ENCODE measurements at places on chromosomes 11 and 22.

DNA sequence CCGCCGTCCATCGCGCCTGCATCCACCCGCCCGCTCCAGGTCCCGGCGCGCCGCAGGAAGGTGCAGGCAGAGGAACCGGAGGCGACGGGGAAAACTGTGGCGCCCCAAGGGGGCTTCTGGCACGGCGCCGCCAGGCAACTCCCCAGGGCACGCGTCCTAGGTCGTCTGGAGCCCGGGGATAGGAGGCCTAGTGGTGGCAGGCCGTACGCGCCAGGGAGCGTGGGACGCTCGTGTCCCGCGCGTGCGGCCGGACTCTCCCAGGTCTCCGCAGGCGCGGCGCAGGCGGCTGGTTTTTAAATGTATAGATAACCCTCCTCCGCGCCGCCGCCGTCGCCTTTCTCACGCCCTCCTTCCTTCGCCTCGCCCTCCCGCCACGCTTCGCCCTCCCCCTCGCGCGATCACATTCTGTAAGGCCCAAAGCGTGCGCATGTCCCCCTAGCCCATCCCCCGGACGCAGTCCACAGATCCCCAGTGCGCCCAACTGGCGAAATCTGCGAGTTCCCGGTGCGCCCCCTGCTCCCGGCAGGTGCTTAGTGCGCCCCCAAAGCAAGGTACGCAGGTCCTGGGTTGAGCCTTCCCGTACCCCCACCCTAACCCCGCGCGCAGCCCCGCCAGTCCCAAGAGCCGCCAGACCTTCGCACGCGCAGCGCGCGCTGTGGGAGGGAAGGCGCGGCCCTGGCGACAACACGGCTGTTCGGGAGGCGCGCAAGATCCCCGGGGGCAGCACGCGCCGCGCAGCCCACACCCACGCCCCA, at the start of gene ASCL2:
Gene ASCL2 (minus strand): TSS at position 267 of the 755 bp plus-strand sequence. CDS start 256 bp downstream, at position 11.
- DNase-seq: no peak

DNA sequence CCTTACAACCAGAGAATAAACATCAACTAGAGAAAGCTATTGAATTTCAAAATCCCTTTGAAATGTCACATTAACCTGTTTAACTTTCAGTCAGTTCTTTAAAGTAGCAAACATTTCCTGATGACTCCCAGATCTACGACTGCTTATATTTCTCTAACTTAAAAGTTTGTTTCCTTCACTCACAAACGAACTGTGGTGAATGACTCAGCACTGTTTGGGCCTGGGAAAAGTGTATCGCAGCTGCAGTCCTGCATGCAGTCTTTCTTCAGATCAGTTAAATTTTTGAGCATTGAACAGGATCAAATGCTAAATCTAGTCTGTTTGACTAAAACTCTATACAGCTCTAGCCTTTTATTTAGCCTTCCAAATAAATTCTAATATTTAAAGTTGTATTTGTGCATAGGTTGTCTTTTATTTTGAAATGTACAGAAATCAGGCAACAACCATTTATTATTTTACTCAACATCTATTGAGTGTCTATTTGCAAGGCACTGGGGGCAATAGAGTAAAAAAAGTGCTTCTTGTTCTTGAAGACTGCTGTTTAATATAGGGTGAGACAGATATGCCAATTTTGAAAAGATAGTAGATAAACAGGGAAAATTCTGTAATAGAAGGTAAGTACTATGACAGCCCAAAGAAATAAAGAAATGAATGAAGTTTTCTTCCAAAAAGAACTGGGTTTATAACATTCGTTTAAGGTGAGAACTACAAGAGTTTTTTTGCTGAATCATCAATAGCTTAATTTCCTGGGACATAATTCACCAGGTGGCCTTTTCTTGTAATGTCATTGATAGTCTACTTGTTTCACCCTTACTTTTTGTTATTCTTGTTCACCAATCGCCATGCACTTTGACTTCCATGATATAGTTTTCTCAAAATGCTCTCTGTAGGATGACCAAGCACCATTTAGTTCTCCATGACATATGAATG, 235.4 kb downstream of the METTL15 start:
- DNase-seq: no peak

DNA sequence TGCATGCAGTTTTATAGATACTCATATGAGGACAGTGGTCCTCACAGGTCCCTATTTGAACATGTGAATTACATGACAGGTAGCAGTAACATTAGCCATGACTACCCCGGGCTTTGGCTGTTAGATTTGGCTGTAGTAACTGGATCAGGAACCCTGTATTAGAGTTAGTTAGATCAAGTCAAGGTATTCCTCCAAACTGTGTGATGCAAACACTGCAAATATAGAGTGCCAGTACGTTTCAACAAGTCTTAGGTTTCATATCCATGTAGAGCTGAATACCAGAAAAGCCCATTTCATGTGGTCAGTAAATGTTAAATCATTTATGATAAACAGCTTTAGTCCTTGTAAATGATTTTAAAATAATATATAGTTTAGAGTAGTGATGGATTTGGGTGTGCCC, 29.5 kb upstream of the PITPNB start:
- no peak for DNase-seq

GRCh38 chr11:116579857-116580727, 192.7 kb downstream of the BUD13 start:
- no peak for DNase-seq

GRCh38 chr11:86578727-86579405, 93.5 kb downstream of the ME3 start:
- no peak for DNase-seq

DNA sequence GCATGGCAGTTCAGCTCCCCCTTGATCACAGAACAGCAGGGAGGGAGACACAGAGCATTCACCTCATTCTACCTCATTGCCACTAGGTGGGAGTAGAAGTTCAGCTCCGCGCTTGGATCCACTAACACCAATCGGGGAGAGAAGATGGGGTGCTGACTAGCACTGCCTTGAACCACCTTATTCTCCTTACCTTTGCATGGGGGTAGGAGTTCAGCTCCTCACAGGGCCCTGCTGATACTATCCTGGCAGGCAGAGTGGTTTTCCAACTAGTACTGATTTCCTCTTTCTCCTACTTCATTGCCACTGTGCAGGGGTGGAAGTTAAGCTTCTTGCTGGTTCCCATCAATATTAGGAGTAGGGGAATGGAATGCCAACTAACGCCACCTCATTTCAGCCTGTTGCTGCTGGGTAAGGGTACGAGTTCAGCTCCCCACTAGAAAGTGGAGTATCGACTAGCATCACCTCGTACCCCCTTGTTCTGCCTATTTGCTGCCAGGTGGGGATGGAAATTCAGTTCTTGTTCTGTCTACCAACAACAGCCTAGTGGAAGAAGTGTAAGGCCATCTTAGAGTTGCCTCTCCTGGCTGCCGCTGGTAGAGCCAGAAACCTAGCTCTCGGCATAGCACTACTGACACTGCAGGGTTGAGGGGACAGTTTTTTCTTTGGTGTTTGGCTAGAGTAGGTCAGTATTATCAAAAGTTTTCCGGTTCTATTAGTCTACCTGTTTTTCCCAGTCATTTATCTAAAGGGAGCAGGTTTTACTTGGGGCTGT, 550.9 kb upstream of the CCDC90B start:
- no peak for DNase-seq
